ENCODE measurements at places on chromosomes 3 and 15. TPM values are rescaled to one million over a fixed set of nuclear protein-coding genes. Genes with fewer than 3 reads are reported as not detected.

DNA sequence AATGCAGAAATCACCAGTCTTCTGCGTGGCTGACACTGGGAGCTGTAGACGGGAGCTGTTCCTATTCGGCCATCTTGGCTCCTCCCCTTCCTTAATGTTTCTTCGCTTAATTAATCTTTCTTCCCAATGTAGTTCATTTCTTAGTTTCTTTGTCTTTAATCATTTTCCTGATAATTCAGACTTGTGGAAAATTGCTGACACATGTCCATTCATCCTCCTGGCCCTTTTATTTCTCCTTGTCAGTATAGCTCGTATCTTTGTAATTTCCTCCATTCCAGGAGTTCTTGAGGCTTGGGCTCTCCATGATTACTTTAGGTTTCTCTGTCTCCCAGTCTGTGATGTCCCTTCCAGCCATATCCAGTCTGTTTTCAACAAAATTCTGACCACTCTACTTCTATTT, 98.7 kb downstream of the UBE2E2 start:
- no peak for DNase-seq

Gene TRIP4
- polyA plus RNA-seq = 37.3 TPM

DNA sequence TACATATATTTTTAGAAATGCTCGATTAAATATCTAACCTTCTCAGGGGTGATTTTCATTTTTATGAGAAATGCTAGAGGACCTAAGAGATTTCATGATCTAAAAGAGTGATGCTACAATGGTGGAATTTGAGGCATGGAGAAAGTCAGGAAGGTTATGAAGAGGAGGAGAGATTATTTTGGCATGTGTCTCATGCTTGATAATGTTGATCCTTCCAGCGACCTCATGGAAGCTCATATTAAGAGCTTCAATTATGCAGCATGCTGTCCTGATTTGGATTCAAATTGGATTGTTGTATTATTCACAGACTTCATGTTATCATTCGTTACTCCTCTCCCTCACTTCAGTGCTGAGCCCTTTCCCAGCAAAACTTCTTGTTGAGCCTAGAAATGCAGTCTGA, 112.5 kb downstream of the RAP2B start:
- no peak for DNase-seq

DNA sequence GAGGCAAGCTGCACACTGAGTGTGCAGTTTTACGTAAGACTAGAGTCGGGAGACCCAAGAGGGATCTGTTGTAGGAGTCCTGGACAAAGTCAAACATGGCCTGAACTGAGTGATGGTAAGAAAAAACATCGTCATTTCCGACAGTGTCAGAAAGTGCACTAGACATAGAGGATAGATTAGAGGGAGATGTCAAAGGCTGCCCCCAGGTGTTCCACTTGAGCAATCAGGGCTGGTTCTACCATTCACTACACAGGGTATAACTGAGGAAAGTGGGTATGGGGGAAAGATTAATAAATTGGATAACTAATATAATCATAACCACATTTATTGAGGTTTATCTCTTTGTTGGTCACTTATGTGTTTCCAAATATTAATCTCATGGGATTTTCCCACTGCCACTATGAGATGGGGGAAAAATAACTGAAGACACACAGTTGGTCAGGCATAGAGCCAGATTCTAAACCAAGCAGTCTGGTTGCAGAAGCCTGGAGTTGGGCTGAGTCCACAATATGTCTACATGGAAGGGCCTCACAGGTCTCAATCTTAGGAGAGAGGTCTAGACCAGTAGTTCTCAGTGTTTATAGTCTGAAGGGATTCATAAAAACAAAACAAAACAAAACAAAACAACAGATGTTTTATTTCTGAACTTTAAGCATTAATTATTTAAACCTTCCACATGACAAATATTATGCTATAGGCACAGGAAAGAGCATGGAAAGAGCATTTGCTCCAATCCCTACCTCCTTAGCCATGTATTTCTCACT, 766.5 kb downstream of the NTRK3 start:
- DNase-seq = no peak
